Pericardium fibroblast (primary cell): ENCODE measurements at places on chromosomes 2 and 18. TPM values are rescaled to one million over a fixed set of nuclear protein-coding genes. Genes with fewer than 3 reads are reported as not detected.

DNER gene
- 0.58 and 3.7 TPM in 2 replicates for total RNA-seq

FOXI3 gene
- total RNA-seq, result not detected in 2 replicates

PRKCE gene
- 5.7 and 6.8 TPM in 2 replicates for total RNA-seq

SLC4A5 gene
- total RNA-seq, result under 0.01 TPM in 1 of 2 replicates, not detected in the other

HOXD13 gene
- total RNA-seq, result not detected in 2 replicates

MPV17 gene
- 93.4 and 101 TPM in 2 replicates for total RNA-seq

NTSR2 gene
- not detected in 2 replicates for total RNA-seq
